ENCODE measurements at places on chromosomes 1 and 21.

DNA sequence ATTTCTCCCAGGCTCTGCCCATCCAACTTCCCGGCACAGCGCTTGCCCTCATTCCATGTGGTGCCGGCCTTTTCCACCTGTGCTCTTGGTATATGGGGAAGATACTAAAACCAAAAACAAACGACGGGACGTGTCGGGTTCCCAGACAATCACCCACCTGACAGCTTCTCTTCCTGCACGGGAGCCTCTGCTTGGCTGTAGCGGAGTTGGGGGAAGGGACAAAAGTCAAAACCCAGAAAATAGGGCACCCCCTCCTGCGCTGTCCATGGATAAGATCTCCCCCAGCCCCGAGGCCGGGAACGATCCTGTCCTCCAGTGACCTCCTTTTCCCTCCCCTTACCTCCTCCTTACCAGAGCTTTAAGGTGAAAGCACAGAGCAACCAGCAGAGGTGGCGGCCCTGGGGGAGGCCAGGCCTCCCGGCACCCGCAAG, 640 bp downstream of the JTB start:
- no peak for DNase-seq

- no peak for DNase-seq
Measured at GRCh38 chr1:31830511-31830910, 14.7 kb upstream of the SPOCD1 start.

DNA sequence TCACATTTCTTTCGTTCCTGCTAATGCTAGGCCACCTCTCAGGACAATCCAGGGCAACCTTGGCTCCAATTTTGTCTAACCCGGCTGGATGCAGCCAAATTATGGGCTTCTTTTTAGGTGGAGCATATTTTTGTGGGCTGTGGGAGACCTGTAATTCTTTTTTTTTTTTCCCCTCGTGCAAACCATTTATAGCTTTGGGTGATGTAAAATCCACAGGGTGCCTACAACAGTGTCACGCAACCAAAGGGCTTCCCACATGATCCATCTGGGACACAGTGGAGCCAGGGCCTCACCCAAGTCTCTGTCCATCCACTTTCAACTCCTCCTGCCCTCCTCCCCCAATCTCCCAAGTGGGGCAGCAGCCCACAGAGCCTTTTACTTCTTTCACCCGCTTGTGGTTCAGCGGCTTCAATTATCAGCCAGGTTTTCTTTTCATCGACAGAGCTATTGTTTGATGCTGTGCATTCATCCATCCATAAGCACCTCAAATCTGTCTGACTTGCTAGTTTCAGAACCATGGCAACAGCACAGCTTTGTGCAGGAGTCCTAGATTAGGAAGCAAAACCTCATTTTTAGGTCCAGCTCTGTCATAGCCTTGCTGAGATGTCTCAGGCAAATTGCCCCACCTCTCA, 10.0 kb upstream of the OVAAL start:
- DNase-seq = no peak

GRCh38 chr1:50251702-50252101, 143.0 kb downstream of the ELAVL4 start:
- no peak for DNase-seq

GRCh38 chr1:234769284-234769985, 159.5 kb upstream of the IRF2BP2 start:
- no peak for DNase-seq

DNA sequence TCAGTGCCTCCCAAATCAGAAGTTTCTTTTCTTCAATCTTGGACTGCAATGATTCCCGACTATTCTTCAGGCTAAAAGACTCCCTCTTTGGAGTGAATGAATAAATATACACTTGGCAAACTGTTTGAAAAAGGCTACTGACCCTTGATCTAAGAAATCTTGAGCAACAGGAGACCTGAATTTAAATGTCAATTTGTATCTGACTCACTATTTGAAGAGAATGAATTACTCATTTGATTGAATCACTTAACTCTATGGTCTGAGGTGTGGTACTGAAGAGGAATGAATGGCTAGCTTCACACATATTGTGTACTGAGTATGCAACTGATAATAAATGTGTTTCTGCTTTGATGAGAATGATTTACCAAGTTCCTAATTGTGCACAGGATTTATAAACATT, 4.6 kb upstream of the SMG7 start:
- DNase-seq = no peak

GRCh38 chr1:29565490-29565889, 329.2 kb downstream of the PTPRU start:
- no peak for DNase-seq

GRCh38 chr1:52139817-52140540, 1.9 kb upstream of the ZFYVE9 start:
- peak; percentile 27 for DNase-seq

DNA sequence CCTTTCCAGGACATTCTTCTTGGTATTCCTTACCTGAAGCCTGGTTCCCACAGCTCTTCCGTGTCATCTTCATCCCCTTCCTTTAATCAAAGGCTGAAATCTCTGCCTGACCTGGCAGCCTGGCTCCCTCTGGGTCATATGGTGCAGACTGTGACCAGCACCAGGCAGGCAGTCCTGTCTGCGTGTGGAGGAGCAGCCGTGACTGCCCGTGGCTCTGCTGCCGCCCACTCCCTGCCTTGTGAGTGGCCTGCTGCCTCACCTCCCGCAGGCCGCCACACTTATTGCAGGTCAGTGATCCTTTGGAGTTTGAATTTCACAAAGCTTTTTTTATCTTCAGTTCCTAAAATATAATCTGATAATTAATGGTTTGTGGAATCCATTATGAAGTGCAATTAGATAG, 36.2 kb upstream of the EPHA8 start:
- no peak for DNase-seq

GRCh38 chr1:85681087-85681486, 27.1 kb downstream of the ZNHIT6 start:
- DNase-seq = no peak

- no peak for DNase-seq
Measured at GRCh38 chr1:160907976-160908375, 23.0 kb upstream of the ITLN1 start.

DNA sequence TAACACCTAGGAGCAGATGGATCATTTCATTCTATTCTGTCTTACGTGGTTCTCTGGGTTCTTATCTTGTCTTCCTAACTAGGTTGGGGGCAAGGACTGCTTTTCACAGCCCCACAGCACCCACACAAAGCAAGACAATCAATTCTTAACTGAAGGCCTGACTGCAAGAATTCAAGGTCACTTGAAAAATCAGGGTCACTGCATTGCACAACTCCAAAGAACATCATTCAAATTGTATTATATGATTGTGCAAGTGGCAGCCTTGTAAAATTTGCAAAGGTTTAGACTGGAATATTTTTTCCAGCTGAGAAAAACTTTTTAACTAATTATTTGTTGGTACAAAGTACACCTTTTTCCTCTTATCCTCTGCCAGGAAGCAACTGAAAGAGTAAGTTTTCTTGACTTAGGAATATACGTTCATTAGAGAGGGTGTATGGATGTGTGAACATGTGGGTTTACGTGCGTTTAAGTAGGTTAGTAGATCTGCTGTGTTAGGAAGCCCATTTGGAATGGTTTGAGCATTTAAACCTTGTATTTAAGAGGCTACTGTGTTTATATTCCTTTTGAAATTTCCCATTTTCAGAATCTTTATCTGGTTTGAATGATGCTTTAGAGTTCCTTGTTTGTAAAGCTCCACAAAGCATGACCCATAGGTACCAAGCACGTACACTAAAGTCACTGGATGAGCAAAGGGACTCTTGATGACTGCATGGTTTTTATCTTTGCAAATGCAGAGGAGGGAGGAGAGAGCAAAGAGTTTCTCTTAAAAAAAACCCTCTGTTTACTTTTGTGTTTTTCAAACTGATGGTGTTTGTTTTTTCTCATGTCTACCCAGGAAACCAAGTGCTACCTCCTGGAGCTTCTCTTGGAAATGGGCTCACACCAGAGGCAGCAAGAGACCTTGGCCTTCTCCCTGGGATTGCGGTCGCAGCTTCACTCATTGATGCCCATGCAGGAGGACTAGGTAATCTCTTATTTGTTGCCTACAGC, 214.9 kb downstream of the FGGY start:
- DNase-seq = no peak

GRCh38 chr1:5465281-5465711, 526.9 kb downstream of the NPHP4 start:
- no peak for DNase-seq

DNA sequence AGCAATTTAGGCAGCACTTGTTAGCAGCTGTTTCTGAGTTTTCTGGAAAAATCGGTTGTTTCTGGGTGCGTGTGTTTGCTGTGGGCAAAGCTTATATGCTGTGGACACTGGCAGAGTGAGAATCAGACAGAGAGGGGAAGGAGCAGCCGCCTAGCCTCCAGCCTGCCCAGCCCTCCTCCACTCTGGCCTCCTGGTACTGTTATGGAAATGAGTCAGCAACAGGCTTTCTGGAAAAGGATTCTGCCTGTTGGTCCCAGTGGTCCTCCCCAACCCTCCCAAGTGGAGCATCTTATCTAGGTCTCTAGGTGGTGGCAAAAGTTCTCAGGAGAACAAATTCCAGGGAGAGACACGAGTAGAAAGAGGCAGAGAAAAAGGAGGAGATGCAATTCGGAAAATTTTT, 42.2 kb upstream of the GOLT1A start:
- DNase-seq = no peak

- DNase-seq = no peak
Measured at GRCh38 chr1:38992412-38993111, 1.5 kb downstream of the AKIRIN1 start.

DNA sequence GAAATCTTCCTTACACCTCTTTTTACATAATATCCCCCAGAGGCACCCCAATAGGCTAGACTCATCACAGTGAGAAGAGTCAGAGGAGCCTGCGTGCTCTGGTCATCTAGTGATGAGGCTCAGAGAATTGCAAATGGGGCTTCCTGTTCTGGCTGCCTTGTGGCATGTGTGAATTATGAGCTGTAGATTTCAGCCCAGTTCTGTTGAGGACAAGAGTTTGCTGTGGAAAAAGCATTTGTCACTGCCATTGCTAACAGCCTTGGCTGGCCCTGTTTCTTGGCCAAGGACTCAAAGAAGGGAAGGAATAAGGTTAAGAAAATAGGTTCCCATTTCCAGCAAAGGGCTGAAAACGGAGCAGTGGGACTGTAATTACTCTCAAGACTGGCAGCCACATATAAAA, 30.7 kb downstream of the MRAP start:
- DNase-seq = no peak

- no peak for DNase-seq
Measured at GRCh38 chr1:96144636-96145035, 576.9 kb upstream of the PTBP2 start.

DNA sequence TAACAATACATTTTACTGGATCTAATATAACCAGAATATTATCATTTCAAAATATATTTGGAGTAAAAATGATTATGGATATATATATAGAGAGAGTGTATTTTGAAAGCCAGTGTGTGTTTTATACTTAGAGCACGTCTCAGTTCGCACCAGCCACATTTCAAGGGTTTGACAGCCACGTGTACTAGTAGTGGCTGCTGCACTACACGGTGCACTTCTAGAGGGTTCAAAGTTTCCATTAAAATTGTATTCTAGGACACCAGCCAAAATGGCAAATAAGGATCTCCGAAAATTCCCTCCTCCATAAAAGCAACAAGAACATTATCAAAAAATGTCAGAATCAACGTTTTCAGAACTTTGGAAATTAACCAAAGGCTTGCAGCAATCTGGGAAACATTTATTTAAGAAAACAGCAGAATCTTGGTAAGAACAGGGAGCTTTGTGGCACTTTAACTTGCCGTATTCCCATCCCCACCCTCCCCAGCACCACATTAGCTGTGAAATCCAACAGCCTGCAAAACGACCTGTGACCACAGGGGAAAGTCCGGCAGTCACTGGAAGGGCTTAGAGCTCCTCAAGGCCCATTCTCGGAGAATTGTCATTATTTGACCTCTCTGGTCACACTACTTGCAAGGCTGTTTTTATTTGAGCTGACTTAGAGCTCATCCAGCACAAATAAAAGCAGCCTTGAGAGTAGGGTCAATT, 33.5 kb upstream of the MRPS6 start:
- no peak for DNase-seq

- DNase-seq = no peak
Measured at GRCh38 chr21:38493549-38494250, 4.6 kb downstream of the ERG start.

DNA sequence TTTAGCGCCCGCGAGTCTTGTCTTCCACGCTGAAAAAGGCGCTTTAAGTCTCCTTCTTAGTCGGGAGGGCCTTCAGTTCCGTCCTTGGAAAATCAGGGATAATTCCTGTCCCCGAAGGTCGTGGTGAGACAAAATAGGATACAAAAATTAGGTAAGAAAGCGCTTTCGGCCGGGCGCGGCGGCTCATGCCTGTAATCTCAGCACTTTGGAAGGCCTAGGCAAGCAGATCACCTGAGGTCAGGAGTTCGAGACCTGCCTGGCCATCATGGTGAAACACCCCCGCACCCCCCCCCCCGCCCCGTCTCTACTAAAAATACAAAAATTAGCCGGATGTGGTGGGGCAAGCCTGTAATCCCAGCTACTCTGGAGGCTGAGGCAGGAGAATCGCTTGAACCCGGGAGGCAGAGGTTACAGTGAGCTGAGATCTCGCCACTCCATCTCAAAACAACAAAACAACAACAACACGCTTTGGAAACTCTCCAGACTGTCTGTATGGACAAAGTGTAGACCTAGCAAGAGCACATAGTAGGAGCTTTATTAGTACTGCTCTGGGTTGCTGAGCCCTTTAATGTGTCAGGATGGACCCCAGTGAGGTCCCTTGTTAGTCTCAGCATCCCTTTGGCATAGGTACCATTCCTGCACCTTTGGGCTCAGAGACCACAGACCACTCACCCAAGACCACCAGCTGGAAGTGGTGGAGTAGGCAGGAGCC, 790 bp upstream of the TMEM54 start:
- no peak for DNase-seq

DNA sequence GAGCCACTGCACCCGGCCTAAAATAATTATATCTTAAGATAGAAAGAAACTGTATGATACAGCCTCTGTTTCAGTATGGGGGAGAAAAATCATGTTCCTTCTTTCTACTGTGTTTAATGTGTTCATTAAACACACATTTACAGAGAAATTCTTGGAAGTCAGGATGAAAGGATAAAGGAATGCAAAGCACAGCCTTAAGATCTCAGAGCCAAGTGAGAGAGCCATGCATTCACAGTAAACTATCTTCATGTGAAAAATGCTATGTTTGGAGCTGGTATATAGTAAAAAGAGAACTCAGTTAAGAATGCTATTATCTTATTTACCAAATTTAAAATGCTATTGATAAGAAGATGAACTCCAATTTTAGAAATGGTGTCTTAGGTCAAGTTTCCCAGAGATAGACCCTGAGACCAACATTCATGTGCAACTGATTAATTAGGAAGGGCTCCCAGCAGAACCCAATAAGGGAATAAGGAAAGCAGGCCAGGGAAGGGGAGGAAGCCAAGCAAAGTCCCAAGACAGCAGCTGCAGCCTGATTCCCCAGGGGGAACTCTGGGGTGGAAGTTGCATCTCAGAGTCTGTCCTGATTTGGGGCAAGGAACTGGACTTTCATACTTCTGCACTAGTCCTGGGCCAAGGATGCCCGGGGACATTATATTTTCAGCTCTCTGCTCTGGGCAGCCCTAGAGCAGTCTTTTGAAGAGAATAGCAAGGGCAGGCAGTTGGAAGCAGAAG, 130.0 kb upstream of the ZNF648 start:
- no peak for DNase-seq
